Amniotic epithelial cell (primary cell): ENCODE measurements at places on chromosomes 4 and X.
A peak's percentile ranks its signal among the peaks of the same experiment; 100 is the strongest.

DNA sequence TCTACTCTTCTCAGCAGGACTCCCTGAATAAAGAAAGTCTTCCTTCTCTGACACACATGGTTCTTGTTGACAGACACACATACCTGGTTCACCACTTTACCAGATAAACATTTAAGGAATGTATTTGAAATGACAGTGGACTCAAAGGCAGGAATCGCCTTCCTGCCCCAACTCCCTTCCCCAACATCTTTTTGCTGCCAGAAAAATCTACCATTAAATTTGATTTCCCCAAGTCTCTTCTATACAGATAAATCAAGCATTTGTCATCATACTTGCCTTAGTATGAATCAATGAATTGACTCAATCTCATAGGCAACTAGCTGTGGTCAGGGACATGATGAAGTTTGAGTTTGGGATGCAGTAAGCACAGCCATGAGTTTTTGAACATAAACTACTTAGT is 23.3 kb upstream of the ANXA5 start:
- peak; percentile 29 for DNase-seq

- DNase-seq = peak; percentile 80
These were observed 553.3 kb upstream of the MAGEB2 start for GRCh38 chrX:29662101-29662500.

DNA sequence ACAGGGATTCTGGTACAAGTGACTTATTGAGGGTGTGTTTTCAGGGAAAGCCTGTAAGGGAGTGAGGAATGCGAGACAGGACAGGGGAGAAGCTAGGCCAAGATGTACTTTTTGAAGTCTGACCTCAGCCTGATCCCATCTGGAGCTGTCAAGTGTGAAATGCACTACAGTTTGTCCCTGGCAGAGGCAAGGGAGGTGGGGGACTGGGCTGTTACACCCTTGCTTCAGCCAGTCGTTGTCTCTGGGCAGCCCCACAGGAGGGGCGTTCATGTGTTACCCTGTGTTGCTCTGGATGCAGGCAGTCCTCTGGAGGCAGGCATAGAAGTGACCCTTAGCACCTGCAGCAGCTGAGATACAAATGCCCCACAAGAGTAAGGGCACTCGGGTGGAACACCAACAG is 25.8 kb downstream of the PPEF1 start:
- DNase-seq = no peak

GRCh38 chr4:8540586-8540985 is 39.6 kb upstream of the GPR78 start:
- DNase-seq = no peak

DNA sequence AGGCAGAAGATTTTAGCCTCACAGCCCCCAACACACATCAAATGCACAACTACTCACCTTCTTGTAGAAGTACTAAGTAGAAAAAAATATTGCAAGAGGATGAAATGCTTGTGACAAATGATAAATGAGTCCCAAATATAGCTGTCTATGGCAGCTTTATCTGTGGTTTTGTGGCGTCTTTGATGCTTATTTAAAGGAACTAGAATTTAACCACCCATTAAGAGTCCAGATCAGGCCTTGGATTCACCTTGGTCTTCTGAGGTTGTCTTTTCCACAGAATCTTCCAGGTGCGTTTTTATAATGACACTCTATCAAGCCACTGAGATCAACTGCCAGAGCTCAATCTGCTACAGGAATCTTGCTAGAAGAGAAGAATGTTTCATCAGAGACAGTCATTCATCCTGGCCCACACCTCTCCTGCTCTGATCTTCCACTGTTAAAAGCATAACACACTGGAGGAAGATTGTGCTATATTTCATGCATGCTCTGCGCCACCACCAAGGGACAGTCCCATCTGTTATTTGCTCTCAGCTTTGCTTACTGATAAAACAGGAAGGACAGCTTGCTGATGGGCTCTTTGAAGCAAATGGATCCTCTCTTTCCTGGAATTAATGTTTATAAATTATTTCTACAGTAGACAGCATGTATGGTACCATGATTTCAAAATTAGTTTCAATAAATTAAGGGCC is 144.1 kb downstream of the SLC7A11 start:
- DNase-seq = no peak

DNA sequence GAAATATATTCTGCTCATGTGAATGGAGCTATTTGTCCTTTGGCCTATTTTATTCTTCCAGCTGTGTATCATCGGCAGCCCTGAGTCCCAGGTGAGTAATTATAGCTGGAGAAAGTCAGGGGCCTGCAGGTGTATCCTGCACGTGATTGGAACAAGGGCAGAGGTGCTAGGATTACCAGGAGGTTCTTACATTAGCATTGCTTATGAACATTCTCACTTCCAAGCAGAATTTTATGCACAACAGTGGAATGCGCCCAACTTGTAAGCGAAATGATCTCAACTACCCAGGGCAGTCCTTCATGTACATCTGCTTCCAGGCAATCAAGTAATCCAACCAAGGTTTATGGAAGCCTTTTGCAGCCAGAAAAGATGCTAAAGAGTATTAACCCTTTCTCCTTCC is 68.9 kb upstream of the NRK start:
- no peak for DNase-seq

- DNase-seq = peak; percentile 11
These were observed 26.7 kb upstream of the GUCY1A1 start for GRCh38 chr4:155639704-155640523.

GRCh38 chrX:21678048-21678612 is 20.0 kb upstream of the KLHL34 start:
- no peak for DNase-seq

DNA sequence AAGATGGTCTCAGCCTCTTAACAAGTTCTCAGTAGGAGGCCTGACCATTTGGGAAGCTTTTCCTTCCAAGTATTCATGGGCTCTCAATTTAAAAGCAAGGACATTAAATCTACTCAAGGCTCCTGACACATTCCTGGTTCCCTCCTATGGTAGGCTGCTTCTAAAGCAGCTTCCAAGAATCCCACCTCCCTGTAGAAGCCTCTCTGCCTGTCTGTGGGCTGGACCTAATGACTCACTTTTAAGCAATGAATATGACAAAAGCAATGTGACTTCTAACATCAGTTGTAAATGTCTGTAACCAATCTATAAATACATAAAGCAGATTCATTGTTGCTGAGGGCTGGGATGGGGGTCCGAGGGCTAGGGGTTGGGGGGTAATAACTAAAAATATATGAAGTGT is 99.5 kb upstream of the FAM9B start:
- DNase-seq = peak; percentile 32
